Stimulated activated CD4-positive, alpha-beta T cell treated with anti-CD3 and anti-CD28 coated beads, TNF-alpha, amount 100 ng/mL, for 1 hour (primary cell): ENCODE measurements at places on chromosomes 5 and 9.

DNA sequence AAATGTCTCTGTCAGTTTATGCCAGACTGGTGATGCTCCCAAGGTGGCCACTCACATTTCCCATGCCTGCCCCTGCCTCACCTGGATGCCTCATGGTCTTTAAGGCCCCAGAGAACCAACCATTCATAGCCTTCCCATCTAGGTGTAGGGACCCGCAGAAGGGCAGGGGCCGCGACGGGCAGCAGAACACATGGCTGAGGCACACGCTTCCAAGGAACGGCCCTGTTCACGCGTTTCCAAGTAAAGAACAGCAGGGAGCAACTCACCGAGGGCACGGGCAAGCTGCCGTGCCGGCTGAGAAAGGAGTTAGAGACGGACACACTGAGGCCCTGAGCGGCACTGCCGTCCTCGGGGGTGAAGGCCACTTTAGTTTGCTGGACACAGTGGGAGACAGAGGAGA is 73.5 kb downstream of the PRRT1B start:
- DNase-seq, result no peak

DNA sequence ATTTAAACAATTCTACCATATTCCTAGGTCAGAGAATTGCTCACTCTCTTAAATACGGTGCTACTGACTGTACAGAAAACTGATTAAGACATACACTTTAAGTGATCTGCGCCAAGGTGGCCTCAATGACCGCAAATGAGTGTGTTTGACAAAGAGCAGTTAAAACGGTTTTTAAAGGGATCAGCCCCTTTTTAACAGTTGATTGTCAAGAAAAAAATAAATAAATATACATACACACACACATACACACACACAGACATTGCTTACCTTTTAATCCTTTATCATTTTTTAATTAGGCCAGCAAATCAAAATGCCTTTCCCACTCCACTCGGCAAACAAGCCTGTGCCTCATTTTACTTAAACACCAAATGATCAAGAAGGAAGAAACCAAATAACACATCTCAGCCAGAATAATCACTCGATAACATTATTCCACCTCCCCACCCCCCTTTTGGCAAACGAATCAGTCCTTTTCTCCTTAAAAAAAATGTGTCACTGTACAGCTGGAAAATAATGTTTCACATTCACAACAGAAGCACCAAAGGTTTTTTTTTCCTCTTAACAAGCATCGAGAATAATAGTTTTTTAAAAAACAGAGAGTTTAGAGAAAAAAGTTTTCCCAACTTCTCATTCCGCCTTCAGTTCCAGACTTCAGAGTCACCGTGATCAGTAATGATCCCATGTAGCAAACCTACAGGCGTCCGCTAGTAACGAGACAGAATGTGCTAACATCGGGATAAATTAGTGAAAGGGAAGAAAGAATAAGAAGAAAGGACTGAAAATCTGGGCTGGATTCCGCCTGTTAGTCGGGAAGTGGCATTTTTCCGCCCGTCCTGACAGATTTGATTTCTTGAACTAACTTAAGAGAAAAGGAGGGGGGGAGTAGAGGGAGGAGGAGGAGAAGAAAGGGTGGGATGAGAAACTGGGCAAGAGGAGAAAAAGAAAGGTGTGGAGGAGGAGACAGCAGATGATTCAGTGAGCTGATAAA is at the start of gene ZNF608:
ZNF608 (minus strand) TSS at position 712 of the 988 bp plus-strand sequence. CDS start 1,650 bp downstream, outside the sequence.
- DNase-seq, result no peak

- no peak for DNase-seq
These were observed 12.8 kb upstream of the GPX3 start for GRCh38 chr5:151007430-151008209.

DNA sequence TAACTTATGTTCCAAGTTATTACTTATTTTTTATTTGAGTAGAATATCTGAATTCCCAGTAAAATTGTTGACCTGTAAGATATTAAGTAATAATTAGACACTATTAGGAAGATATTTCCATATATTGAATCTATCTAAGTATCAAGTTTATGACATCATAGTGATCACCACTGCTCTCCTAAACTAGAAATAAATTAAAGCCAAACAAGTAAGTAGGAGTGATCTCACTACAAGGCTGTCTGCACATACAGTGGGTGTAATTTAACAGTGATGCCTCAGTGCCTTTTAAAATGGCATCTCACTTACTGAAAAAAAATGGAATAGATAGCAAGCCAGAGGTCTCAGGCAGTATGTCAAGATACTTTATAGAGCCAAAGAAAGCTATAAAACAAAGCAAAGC is 789.6 kb downstream of the KCTD16 start:
- DNase-seq, result no peak

DNA sequence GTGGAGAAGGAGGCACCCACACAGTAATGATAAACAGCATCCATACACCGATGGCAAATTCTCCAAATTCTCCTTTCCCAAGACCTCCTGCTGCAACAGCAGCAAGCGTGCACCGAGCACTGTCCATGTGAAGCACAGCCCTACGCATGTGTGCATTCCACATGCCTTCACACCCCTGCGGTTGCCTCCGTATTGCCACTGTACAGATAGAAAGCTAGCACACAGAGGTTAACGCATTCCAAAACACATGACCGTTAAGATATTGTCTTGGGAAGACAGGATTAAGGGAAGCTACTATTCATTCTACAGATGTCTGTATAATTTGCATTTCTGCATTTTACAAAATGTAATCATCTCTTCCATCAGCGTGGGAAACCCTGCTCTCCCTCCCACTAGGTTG is 6.6 kb downstream of the FLT4 start:
- no peak for DNase-seq
